Osteoblast (primary cell): ENCODE measurements at places on chromosomes 12 and 14. TPM values are rescaled to one million over a fixed set of nuclear protein-coding genes. Genes with fewer than 3 reads are reported as not detected.

Gene RTL1
- not detected in 2 replicates for total RNA-seq

Gene ACOT4
- total RNA-seq: 1.8 and 2.5 TPM in 2 replicates

Gene IKZF4
- total RNA-seq: 1.2 and 2.5 TPM in 2 replicates

Gene LRRIQ1
- total RNA-seq: under 0.01 TPM in 1 of 2 replicates, not detected in the other

Gene RAD51AP1
- 2.2 and 3.5 TPM in 2 replicates for total RNA-seq

Gene SELPLG
- total RNA-seq: 1.1 and 1.2 TPM in 2 replicates

Gene ENDOU
- total RNA-seq: not detected in 2 replicates

Gene TAS2R43
- 5.0 TPM in 1 of 2 replicates, not detected in the other for total RNA-seq

Gene LRRC43
- total RNA-seq: 1.8 and 2.9 TPM in 2 replicates

Gene KRT5
- total RNA-seq: 0.36 TPM in 1 of 2 replicates, not detected in the other

Gene SPIC
- total RNA-seq: not detected in 2 replicates
